Bronchial epithelial cell (primary cell): ENCODE measurements at places on chromosomes 2 and 18. TPM values are rescaled to one million over a fixed set of nuclear protein-coding genes. Genes with fewer than 3 reads are reported as not detected.

The CRYGC gene
- not detected in 2 replicates for total RNA-seq

The UGT1A3 gene
- total RNA-seq, result 2.7 TPM in 1 of 2 replicates, not detected in the other

The FAM110C gene
- 9.2 and 9.9 TPM in 2 replicates for total RNA-seq

The UGT1A10 gene
- not detected in 2 replicates for total RNA-seq

The SH3RF3 gene
- under 0.01 and 0.51 TPM in 2 replicates for total RNA-seq

The EEF1B2 gene
- 816 and 1,045 TPM in 2 replicates for total RNA-seq

The MC5R gene
- not detected in 2 replicates for total RNA-seq

The TTC32 gene
- 4.2 and 7.7 TPM in 2 replicates for total RNA-seq

The TANC1 gene
- 29.5 and 34.1 TPM in 2 replicates for total RNA-seq

The FMNL2 gene
- total RNA-seq, result 15.1 and 24.7 TPM in 2 replicates

The ACTG2 gene
- not detected in 2 replicates for total RNA-seq

The ARHGEF33 gene
- 0.26 and 0.38 TPM in 2 replicates for total RNA-seq

The KLHL30 gene
- 0.26 and 0.38 TPM in 2 replicates for total RNA-seq

The ITGB1BP1 gene
- total RNA-seq, result 18.7 and 37.6 TPM in 2 replicates

The SALL3 gene
- total RNA-seq, result not detected in 2 replicates

The BCS1L gene
- total RNA-seq, result 47.6 and 61.3 TPM in 2 replicates

The EFEMP1 gene
- total RNA-seq, result 113 and 227 TPM in 2 replicates

The BIRC6 gene
- total RNA-seq, result 119 and 126 TPM in 2 replicates

The ORC2 gene
- 14.5 and 16.3 TPM in 2 replicates for total RNA-seq

The SCYGR4 gene
- not detected in 2 replicates for total RNA-seq

The CAPG gene
- total RNA-seq, result 701 and 871 TPM in 2 replicates

The ARMC9 gene
- total RNA-seq, result 8.4 and 8.8 TPM in 2 replicates

The OSBPL6 gene
- 5.3 and 11.8 TPM in 2 replicates for total RNA-seq

The TLX2 gene
- total RNA-seq, result not detected in 2 replicates

The POMC gene
- 0.26 and 0.64 TPM in 2 replicates for total RNA-seq

The RIT2 gene
- not detected in 2 replicates for total RNA-seq
